ENCODE measurements at places on chromosomes 12 and 14.

GRCh38 chr12:18595412-18595811 is 142.4 kb downstream of the PLCZ1 start:
- no peak for DNase-seq

DNA sequence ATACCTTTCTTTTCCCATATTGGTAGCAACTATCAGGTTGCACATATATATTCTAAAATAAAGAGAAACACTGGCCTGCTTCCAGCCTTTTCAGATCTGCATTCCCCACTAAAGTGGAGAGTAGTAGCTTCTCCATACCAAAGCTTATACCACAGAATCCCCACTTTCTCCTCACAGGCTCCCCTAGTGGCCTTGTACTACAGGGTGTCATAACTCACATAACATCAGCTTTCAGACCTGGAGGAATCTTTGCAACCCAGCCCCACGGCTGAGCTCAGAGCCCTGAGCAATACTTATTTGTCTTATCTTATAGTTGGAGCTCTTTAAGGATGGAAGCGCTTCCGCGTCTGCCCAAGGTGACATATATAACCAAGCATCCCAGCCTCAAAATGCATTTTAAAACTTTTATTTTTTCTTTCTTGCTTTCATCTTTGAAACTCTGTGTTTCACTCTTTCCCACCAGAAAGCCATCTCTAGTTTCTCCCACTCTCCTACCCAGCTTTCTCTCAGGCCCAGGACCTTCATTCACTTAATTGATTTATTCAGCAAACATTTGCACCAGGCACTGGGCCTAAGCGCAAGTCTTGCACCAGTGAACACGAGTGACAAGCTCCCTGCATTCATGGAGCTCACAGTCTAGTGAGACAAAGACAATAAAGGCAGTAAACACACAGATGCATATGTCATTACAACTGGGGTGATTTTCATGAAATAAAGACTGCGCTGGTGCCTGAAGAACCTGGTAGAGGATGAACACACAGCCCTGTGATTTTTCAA is 254.7 kb downstream of the IPO8 start:
- no peak for DNase-seq

- DNase-seq: no peak
Observed at GRCh38 chr12:102966200-102966863, 8.9 kb downstream of the ASCL1 start.

DNA sequence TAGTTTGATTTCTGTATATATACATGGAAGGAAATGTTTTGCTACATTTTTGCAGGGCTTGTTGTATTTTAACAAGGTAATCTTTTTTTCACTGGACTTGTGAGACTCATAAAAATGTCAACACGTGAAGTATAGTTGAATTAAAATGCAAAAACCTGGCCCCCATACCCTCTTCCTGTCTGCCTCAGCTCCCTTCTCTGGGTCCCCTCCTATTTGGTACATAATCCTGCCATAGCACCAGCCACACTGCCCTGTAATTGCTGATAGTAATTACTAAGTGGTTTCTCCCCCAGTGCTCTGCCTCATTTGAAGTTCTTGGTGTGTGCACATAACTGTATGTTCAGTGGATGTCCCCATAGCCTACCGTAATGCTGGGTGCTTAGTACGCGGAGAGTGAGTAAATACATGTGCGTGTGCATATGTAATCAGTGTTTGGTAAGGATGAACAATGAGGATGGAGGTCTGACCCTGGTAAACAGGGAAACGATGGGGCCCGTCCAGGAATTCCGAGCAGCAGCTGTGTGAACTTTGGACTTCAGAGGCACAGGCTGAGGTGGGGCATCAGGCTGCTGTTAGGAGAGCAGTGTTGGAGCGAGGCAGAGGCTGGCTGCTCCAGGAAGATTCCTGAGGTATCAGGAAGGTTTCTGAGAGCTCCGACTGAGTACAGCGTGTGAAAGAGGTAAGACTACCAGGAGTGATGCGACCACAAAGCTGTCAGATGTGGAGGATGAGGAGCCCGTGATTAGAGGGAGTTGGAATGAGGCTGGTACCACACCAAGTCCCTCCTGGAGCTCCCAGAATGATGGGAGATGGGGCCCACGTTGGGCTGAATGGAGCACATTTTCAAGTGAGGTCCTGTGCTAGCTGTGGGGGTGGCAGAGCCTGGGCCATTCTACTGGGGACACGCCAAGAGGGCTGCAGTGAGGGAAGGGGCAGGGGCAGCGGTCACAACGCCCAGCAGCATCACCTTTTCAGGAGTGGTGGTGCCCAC is 106.8 kb downstream of the PELI2 start:
- no peak for DNase-seq

DNA sequence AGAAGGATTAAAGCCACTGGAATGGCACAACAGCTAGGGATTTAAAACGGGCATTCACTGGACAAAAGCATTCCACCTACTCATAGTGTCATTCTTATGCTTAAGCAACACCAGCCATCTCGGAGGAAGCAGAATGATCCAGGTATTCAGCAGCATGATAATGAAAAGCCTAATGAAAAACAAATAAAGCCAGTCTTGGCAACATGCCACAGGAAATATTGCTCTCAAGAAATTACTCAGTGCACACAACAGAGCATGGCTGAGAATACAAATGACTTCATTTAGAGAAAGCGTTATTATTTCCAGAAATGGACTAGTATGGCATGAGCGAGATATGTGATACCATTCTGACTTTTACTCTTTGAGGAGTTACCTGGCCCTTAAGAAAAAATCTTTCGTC is 442.2 kb downstream of the APAF1 start:
- no peak for DNase-seq

GRCh38 chr14:99524091-99524661 is 43.0 kb downstream of the CCNK start:
- DNase-seq: no peak

DNA sequence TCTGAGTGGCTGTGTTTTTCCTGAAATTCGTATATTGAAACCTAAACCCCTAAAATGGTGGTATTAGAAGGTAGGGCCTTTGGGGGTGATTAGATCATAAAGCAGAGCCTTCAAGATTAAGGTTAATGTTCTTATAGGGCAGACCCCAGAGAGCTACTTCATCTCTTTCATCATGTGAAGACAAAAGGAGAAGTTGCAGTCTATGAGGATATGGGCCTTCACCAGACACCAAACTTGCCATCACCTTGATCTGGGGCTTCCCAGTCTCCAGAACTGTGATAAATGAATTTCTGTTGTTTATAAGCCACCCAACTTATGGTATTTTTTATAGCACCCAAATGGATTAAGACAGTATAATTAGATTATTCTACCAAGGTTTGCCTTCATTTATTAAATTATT is 275.0 kb upstream of the ATP2B1 start:
- no peak for DNase-seq

All from stimulated activated CD8-positive, alpha-beta memory T cell treated with anti-CD3 and anti-CD28 coated beads, Interleukin-12 subunit alpha, Interleukin-12 subunit beta, amount 100 ng/mL, for 1 hour (primary cell).